Small intestine (tissue), 16 donors: ENCODE measurements at places on chromosomes 11 and 22. TPM values are rescaled to one million over a fixed set of nuclear protein-coding genes. Genes with fewer than 3 reads are reported as not detected.

GRCh38 chr11:5807580-5807979 lies 1.1 kb upstream of the OR52N2 start:
- DNase-seq = no peak

Gene BIK
- 22.7 TPM for polyA plus RNA-seq

DNA sequence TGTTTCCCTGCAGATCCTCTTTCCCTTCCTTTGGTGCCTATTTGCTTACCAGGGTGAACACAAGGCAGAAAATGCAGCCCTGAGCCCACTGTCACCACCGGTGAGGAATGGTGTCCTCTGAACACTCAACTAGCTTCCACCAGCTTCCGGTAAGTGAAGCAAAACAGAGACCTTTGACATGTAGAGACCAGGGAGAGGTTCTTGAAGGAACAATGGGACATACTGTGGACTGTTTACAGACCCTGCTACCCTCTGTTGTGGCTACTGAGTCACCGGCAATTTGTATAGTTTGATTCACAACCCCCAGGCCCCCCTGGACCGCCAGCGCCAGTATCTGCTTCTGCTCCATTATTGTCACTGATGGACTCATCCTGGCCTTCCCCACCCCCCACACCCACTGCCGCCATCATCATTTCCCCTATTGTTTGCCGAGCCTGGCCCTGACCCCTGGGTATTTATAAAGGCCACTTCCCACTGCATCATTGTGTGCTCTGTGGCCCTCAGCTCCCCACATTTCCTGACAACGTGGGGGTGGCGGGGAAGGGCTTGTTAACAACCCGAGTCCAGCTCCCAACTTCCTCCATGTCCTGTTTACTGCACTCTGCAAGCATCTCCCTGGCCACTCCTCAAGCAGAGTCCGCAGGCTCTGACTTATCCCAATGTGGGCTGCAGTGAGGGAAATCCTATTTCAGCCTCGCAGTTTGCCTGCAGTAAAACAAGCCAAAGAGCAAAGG lies 252.9 kb downstream of the ETS1 start:
- peak; percentile 20 for DNase-seq

DNA sequence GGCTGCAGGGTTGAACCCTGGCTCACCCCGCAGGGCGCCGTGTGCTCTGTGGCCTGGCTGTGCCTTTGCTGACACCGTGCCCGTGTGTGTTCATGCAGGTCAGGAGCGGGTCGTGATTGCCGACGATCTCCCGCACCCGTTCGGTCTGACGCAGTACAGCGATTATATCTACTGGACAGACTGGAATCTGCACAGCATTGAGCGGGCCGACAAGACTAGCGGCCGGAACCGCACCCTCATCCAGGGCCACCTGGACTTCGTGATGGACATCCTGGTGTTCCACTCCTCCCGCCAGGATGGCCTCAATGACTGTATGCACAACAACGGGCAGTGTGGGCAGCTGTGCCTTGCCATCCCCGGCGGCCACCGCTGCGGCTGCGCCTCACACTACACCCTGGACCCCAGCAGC lies 47.0 kb upstream of the PPP6R3 start:
- no peak for DNase-seq

DNA sequence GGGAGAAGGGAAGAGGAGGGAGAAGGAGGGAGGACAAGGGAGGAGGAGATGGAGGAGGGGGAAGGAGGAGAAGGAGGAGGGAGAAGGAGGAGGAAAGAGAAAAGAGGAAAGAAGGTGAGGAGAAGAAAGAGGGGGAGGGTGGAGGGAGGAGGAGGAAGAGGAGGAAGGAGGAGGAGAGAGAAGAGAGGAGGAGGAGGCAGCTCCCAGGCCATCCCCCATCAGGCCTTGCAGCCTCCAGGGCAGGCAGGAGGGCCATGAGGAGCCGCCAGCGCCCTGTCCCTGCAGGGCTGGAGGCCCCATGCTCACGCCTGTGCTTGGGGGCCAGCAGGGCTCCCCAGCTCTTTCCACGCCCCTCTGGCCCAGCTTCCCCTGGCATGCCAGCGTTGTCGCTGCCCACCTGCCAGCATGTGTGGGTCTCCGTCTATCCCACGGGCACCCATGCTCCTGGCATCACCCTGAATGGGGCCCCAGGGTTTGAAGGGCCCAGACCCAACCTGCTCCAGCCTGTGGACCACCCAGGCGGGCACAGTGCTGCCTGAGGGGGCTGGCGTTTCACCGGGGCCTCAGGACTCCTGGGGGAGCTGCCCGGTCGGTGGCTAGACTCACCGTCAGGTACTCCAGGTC lies 5.2 kb downstream of the TSPAN32 start:
- no peak for DNase-seq

- no peak for DNase-seq
Measured at GRCh38 chr11:123391646-123392348, 38.3 kb upstream of the GRAMD1B start.

DNA sequence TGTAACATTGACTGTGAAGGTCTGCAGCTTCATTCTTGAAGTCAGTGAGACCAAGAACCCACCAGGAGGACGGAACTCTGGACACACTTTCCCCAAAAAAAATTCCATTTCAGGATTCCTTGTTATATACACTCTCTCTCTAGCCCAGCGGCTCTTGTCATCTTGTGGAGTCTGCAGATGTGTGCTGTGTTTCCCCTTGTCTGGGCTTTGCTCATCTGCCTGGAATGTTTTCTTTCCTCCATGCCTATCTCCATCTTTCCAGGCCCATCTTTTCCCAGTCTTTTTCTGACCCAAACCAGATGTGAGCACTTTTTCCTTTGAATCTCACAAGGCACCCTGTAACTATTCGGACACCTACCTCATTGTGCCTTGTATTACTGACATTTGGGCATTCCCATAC lies 5.1 kb upstream of the DRG1 start:
- DNase-seq = no peak

Gene TBX10
- polyA plus RNA-seq = 14.4 TPM
